GM23248 (cell line): ENCODE measurements at places on chromosomes 11 and 22. TPM values are rescaled to one million over a fixed set of nuclear protein-coding genes. Genes with fewer than 3 reads are reported as not detected.

The CHRNA10 gene
- 0.28 and 0.44 TPM in 2 replicates for polyA plus RNA-seq

The TEX12 gene
- polyA plus RNA-seq: not detected in 2 replicates

The DCHS1 gene
- 0.86 and 1.1 TPM in 2 replicates for polyA plus RNA-seq

The P4HA3 gene
- 30.6 and 34.8 TPM in 2 replicates for polyA plus RNA-seq

The RHOG gene
- 59.5 and 61.4 TPM in 2 replicates for polyA plus RNA-seq

The OR52N5 gene
- polyA plus RNA-seq: not detected in 2 replicates

The OR52A1 gene
- polyA plus RNA-seq: not detected in 2 replicates

The ZBTB16 gene
- not detected in 2 replicates for polyA plus RNA-seq

The C11orf58 gene
- polyA plus RNA-seq: 219 and 226 TPM in 2 replicates

The FJX1 gene
- polyA plus RNA-seq: 12.4 and 12.5 TPM in 2 replicates

The CHCHD10 gene
- 20.3 and 22.3 TPM in 2 replicates for polyA plus RNA-seq

The C22orf31 gene
- not detected in 2 replicates for polyA plus RNA-seq

The CNTN5 gene
- polyA plus RNA-seq: not detected in 2 replicates

The BACE1 gene
- polyA plus RNA-seq: 14.4 and 15.0 TPM in 2 replicates

The PRODH gene
- not detected in 2 replicates for polyA plus RNA-seq

The RBMXL2 gene
- not detected in 2 replicates for polyA plus RNA-seq

The TECTA gene
- polyA plus RNA-seq: 0.08 TPM in 2 replicates

The SCT gene
- polyA plus RNA-seq: not detected in 2 replicates

The HSPB2 gene
- 7.5 and 8.4 TPM in 2 replicates for polyA plus RNA-seq

The RIC8A gene
- 121 and 132 TPM in 2 replicates for polyA plus RNA-seq

The CCDC87 gene
- 0.39 and 0.40 TPM in 2 replicates for polyA plus RNA-seq

The MISFA gene
- polyA plus RNA-seq: 1.8 and 2.1 TPM in 2 replicates
